Activated T-cell treated with anti-CD3 and anti-CD28 coated beads, Interleukin-2, amount 50 U/mL, for 72 hours (primary cell): ENCODE measurements at places on chromosomes 7 and 10.

GRCh38 chr10:128405450-128405849 lies 279.2 kb upstream of the MKI67 start:
- DNase-seq: no peak

DNA sequence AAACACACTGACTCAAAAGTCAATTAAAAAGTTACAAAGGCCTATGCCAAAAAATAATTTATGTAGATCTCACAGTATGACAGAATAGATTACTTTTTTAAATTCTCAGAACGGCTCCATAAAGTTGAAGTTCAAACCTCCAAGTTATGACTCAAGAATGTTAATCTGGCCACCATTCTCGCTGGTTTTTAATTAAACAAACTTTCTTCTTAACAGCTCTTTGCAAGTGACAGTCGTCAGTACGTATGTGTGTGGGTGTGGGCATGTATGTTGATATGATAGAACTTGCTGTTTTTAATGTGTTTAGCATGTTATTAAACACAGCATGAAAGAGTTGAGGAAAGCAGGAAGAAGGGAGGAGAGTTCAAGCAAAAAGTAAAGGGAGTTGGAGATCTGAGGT lies 18.5 kb downstream of the PRKCQ start:
- DNase-seq: no peak

- no peak for DNase-seq
Observed at GRCh38 chr7:153017223-153017622, 257.7 kb downstream of the ACTR3B start.

- DNase-seq: no peak
Observed at GRCh38 chr7:116933465-116933864, 19.8 kb upstream of the ST7 start.

GRCh38 chr10:88783724-88784123 lies 18.8 kb upstream of the LIPM start:
- no peak for DNase-seq

DNA sequence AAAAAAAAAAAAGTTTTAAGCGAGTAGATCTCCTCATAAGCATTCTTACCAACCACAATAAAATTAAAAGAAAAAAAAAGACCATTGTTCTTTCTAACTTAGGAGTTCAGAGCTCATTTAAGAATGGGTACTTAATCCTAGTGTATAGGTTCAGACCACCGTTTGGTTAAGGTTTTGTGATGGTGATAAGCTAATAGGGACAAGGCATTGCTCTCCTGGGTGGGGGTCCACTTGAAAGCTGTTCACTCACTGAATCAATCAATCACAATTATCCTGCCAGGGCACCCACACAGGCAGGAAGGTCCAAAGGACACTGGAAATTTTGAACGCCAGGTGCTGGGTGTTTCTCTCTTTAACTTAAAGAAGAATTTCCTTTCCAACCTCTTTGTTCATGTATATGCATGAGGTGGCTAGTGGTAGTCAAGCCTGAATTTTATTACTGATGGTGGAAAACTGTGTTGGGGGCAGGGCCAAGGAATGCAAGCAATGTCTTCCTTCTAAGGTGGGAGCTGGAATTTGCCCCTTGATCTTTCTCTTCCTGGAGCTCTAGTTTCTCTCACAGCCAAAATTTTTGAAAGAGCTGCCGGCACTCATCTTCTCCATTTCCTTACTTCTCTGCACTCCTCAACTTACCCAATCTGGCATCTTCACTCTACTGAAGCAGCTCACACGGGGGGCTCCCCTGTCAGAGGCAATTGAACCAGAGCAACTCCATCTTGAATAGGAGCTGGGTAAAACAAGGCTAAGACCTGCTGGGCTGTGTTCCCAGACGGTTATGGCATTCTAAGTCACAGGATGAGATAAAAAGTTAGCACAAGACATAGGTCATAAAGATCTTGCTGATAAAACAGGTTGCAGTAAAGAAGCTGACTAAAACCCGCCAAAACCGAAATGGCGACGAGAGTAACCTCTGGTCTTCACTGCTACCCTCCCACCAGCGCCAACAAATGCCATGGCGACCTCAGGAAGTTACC lies 7.5 kb upstream of the FAM131B start:
- DNase-seq: peak; percentile 15

DNA sequence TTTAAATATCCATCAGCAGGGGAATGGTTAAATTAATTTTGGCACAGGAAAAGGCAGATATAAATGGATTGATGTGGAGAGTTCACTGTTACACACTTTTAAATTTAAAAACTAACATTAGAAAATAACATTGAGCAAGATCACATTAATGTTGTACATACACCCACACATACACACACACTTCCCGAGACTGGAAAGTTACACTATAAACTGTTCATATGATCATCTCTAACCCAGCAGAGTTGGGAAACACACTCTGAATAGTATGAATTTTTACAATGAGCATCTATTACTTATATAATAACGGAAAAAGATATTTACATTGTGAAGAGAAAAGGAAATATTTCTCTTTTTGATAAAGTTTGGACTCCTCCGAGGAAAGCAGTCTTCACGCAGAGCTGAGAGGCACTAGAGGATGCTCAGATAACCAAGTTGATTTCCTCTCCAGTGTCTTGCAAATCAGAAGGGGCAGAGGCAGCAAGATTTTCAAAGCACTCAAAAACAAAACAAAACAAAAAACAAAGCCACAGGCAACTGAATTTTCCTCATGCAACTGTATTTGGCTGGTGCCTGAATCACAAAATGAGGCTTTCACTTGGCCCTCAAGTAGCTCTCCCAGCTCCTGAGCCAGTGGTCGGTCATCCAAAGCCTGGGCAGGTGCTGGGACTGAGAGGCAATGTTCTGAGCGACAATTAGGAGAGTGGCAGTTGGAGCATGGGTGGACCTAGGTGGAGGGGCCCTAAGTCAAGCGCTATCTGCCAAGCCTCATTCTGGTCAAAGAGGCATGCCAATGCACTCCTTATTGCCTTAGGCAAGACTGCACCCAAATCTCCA lies 10.5 kb upstream of the GATAD1 start:
- DNase-seq: no peak

GRCh38 chr10:124381011-124381611 lies 37.6 kb downstream of the OAT start:
- DNase-seq: no peak

- no peak for DNase-seq
Observed at GRCh38 chr7:121447243-121447910, 51.3 kb upstream of the FAM3C start.

- DNase-seq: no peak
Observed at GRCh38 chr10:7969623-7970022, 84.9 kb upstream of the GATA3 start.

GRCh38 chr10:45581216-45581549 lies 91.4 kb downstream of the ZFAND4 start:
- no peak for DNase-seq

- DNase-seq: no peak
Observed at GRCh38 chr10:109259293-109259692, 664.0 kb downstream of the XPNPEP1 start.

DNA sequence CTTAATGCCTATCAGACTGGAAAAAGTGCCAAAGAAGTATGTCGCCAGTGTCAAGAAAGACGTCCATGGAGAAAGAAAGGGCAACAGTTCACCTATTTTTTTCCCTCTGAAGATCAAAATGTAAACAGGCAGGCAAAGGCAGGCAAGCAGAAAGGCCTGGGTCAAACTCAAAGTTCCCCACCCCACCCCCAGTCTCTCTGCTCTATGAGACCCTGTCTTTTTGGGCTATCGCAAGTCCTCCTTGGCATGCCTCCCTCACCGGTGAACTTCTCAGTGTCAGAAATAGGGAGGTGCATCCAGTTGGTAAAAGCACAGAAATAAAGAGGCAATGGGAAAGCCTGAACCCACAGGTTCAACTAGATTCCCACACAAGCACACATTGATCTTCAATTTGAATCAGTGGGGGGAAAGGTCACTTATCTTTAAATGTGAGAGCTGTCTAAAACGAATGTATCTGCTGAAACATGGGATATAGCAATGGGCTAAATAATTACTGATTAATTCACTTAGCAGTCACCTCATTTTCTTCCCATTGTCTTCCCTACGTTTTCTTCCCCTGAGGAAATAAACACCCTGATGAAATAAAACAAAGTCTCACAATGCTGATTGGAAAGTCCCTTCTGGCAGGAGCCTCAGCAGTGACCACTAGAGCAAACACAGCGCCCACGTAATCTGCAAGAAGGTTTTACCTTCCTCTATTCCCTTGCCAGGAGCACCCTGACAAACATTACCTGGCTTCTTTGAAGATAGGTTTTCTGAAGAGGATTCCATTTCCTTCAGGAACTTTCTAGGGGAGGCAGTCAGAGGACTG lies 31.1 kb downstream of the JAZF1 start:
- DNase-seq: no peak
